ENCODE measurements at places on chromosomes 1 and 21. TPM values are rescaled to one million over a fixed set of nuclear protein-coding genes. Genes with fewer than 3 reads are reported as not detected.

NECAP2 gene
- 71.9 TPM for total RNA-seq

BARHL2 gene
- total RNA-seq = 0.11 TPM

KCND3 gene
- not detected for total RNA-seq

LCE2C gene
- not detected for total RNA-seq

FAM78B gene
- 0.36 TPM for total RNA-seq

PROK1 gene
- not detected for total RNA-seq

SDC3 gene
- total RNA-seq = 44.1 TPM

MIXL1 gene
- not detected for total RNA-seq

SLAMF1 gene
- total RNA-seq = 0.22 TPM

OR6K3 gene
- not detected for total RNA-seq

VASH2 gene
- total RNA-seq = 0.13 TPM

CCDC190 gene
- not detected for total RNA-seq

SYT6 gene
- total RNA-seq = not detected

NBPF6 gene
- 6.1 TPM for total RNA-seq

OLFM3 gene
- total RNA-seq = not detected

BTBD19 gene
- 1.7 TPM for total RNA-seq

NBL1 gene
- 3.4 TPM for total RNA-seq

KCNK2 gene
- total RNA-seq = 0.42 TPM

ADCY10 gene
- 0.20 TPM for total RNA-seq

NUDT4B gene
- 2.8 TPM for total RNA-seq

FCRL4 gene
- not detected for total RNA-seq

LRRC53 gene
- not detected for total RNA-seq

OR2T35 gene
- total RNA-seq = not detected

NUP210L gene
- not detected for total RNA-seq

GSTM1 gene
- total RNA-seq = not detected

DNAJC8 gene
- total RNA-seq = 153 TPM

NMNAT2 gene
- not detected for total RNA-seq

IRF6 gene
- total RNA-seq = 0.29 TPM

IFI6 gene
- 3.8 TPM for total RNA-seq

TNFSF18 gene
- total RNA-seq = not detected

GJA8 gene
- not detected for total RNA-seq

HFM1 gene
- 3.3 TPM for total RNA-seq

GPR52 gene
- total RNA-seq = 0.98 TPM

HSPB7 gene
- total RNA-seq = not detected

OR2L8 gene
- total RNA-seq = not detected

MAP3K21 gene
- 0.58 TPM for total RNA-seq

AIRE gene
- not detected for total RNA-seq

C1orf185 gene
- not detected for total RNA-seq

TNFRSF14 gene
- total RNA-seq = 1.8 TPM

FMOD gene
- 0.13 TPM for total RNA-seq

CRNN gene
- not detected for total RNA-seq

PLOD1 gene
- total RNA-seq = 92.9 TPM

GLIS1 gene
- not detected for total RNA-seq

TBX15 gene
- total RNA-seq = 2.7 TPM

ZNF593OS gene
- total RNA-seq = not detected

MROH7 gene
- not detected for total RNA-seq

KLHDC8A gene
- 0.16 TPM for total RNA-seq

CD1D gene
- total RNA-seq = 0.07 TPM

OR2G6 gene
- not detected for total RNA-seq

KRTAP11-1 gene
- total RNA-seq = not detected

RPL22 gene
- total RNA-seq = 629 TPM

PCSK9 gene
- total RNA-seq = 58.6 TPM

ANKRD45 gene
- not detected for total RNA-seq

PTPRF gene
- 4.2 TPM for total RNA-seq

TSPEAR gene
- total RNA-seq = not detected

LAMC1 gene
- 0.60 TPM for total RNA-seq

ODR4 gene
- total RNA-seq = 29.4 TPM

GUCA2A gene
- total RNA-seq = not detected

Measured in K562 (cell line).